Right renal pelvis (tissue), 4 donors: ENCODE measurements at places on chromosomes 12 and 14.

DNA sequence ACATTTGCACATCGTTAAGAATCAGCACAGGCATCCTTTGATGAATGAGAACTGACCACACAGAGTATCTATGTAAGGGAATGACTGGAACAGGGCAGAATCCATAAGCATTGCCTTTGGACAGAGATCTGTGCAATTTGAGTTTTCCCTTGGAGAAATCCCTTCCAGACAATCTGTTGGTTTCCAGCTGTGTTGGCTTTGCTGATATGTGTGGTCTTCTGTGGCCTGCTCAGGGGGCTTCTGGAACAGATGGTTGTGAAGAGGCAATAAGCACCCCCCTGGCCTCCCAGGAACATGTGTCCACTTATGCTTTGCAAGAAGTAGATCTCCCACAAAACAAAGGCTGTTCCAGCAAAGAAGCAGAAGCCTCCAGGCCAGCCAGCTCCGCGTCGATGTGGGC lies 111.4 kb upstream of the TMEM132C start:
- DNase-seq, result no peak

- no peak for DNase-seq
Observed at GRCh38 chr12:115922952-115923564, 354.4 kb downstream of the MED13L start.

DNA sequence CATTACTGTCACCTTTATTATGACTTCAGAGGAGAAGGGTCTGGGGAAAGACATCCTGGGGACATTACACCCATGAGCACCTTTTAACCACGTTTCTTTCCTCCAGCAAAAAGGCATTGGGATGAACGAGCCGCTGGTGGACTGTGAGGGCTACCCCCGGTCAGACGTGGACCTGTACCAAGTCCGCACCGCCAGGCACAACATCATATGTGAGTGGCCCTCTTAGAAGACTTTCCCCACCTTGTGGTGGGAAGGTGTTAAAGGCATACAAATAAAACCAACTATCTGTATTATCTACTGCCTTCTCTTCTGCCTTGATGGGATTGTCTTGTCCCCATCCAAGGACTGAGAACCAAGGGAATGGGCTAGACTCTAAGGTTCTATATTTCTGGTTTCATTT lies 6.0 kb downstream of the PSMD9 start:
- DNase-seq, result no peak

GRCh38 chr14:90509403-90509802 lies 112.6 kb downstream of the CALM1 start:
- DNase-seq, result no peak

DNA sequence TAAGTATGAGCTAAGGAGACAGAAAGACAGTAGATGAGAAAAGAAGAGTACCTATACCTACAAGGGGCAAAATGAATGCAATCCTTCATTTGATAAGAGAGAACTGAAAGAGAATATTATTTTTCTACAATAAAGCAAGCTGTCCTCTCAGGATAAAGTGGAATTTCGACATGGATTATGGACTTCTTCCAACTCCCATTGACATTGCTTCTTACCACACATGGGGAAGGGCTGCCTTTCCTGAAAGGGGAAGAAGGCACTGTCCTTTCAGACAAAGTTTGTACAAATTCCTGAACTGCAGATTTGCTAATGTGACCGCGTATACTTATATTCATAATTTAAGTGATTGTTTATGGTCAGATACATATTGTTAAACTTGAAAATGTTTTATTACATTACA lies 4.3 kb upstream of the HEBP1 start:
- DNase-seq, result no peak

GRCh38 chr12:2796187-2796666 lies 1.5 kb downstream of the FKBP4 start:
- DNase-seq, result no peak

DNA sequence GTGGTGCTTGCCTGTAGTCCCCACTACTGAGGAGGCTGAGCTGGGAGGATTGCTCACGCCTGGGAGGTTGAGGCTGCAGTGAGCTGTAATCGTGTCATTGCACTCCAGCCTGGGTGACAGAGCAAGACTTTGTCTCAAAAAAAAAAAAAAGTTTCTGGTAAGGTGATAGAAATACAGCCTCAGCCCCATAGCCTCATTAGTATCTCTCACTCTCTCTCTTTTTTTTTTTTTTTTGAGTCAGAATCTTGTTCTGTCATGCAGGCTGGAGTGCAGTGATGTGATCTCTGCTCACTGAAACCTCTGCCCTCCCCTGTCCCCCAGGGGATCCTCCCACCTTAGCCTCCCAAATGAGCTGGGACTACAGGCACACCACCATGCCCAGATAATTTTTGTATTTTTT lies 19.2 kb downstream of the MTHFD1 start:
- no peak for DNase-seq

DNA sequence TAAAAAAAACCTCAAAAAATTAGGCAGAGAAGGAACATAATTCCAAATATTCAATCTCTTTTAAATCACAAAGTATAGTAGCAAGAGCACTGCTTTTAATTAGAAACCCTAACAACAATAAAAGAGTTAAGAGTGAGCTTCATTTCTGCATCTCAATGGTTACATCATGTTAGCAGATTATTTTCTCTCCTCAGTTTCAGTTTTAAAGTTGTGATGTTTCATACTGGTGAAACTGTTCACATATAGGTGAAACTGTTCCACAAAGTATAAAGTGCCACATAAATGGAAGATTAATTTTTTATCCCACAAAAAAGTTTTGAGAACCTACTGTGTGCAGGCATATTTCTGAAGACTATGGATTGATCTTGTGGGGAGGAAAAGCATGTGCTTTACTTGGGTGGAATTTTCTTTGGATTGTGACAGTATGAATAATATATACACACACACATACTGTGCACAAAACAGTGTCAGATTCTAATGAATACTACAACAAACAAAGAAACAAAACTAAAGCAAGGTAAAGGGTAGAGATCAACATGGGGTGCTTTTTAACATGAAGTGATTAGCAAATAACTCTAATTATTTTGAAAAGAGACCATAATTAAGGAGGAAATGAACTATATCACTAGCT lies 17.1 kb downstream of the LUM start:
- no peak for DNase-seq
